ENCODE measurements at places on chromosomes 11 and 22.

DNA sequence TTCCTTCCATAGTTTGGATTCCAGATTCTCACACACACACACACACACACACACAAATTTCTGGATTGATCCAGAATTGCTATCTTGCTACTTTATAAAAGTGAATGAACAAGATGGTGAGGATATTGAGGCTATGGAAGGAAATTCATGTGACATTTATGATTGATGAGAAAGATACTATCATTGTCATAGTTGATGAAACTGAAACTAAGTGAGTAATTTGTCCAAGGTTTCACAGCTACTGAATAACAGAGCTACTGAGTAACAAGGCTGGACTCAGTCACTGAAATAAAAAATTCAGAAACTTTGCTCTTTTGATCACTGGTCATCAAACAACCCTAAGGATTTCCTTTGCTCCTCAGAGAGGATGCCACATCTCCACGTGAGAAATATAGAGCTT, 16.2 kb downstream of the OR5D16 start:
- DNase-seq = no peak

DNA sequence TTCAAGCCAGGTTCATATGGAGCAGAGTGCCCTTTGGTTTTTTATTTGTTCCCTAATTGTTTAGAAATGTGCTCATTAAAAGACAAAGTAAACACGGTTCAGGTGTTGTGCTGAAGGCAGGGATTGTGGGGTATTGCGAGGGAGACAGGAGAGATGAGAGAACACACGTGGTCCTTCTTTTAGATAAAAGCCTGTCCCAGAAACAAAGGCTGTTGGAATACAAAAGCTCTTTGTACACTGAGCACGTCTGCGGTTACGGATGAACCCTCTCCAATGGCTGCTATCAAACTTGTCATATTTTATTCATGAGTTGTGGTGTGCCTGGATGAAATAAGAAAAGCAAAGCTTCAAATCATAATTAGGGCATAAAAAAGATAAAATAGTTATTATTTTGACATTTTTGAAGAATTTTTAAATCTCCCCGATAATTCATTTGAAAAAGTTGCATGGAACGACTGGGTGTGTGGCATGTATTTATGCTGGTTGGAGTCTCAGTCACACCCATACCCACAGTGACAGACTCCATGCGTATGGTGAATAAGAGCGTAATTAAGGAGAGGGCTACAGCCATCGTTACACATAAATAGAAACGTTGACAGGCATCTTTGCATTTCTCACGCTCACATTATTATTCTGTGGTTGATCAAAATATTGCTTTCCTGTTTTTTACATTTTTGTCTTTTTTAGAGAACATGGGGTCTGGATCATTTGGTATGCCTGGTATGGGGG, 92.9 kb downstream of the NELL1 start:
- no peak for DNase-seq

DNA sequence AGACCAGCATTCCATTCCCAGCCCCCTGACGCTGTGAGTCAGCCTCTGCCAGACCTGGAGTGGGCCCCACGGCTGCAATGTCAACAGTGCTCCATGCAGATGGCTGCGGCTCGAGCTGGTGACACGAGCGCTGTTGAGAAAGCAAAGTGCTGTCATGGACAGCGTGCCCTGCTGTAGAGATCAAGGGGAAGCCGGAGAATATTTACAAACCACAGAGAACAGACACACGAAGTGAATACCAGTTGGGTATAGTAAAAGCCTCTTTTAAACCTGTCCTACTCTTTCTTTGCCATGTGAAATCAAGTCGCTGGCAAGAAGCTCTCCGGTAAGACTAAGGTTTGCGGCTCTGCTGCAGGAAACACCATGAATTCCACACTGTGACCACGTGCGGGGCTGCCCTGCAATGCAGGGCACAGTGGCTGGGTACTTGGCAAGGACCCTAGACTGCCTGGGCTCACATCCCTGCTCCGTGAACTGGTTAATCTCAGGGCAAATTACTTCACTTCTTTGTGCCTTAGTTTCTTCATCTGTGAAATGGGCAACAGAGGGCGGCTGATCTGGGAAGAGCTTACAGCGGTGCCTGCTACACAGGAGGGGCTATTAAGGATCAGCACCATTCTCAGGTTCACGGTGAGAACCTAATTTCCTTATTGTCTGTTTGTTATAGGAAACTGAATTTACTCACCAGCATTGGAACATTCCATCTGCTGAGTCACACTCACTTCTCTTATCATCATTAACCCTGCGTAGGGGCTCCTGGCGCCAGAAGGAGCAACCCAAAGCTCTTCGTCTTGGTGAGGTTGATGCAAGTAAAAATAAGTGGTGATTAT, 27.8 kb upstream of the ELFN2 start:
- DNase-seq = peak; percentile 28

GRCh38 chr11:47333886-47334443, 18.5 kb downstream of the MYBPC3 start:
- DNase-seq = no peak

- DNase-seq = no peak
These were observed 16.0 kb downstream of the PLCB3 start for GRCh38 chr11:64267207-64267945.

DNA sequence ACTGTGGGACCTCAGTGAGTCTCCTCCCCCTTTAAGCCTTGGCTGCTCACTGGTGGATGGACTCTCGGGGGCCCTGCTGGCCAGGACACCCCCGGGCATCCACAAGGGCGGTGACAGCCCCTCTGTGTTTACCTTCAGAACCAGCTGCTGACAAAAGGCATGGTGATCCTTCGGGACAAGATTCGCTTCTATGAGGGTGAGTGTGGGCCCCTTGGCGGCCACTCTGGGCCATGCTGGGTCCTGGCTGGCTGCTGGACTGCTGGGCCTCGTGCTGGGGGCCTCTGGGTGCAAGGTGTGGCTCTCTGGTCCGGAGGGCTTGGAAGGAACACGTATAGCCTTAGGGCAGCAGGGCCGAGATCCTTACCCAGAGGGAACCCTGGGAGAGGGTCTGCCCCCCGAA, 24.4 kb downstream of the PRR5 start:
- DNase-seq = no peak

DNA sequence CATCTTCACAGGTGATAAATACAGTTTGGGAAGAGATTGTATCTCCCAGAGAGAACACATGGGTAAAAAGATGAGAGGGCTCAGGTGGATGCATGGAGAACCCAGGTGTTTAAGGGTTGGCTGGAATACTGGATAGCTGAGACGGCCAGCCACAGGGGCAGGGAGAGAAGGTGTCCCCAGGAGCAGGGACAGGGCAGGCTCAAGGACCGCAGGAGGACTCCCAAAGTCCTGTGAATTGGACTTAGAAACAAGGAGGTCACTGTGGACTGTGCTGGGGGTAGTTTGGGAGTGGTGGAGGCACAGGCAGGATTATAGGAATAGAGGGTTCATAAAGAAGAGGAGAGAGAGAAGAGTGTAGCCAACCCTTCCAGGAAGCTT, 103.8 kb upstream of the PARVA start:
- no peak for DNase-seq

GRCh38 chr11:118224511-118225188, at the start of gene JAML:
TSS of gene JAML (minus strand) at chr11:118225011. CDS start at chr11:118214866, 10,145 bp downstream.
- DNase-seq = no peak

DNA sequence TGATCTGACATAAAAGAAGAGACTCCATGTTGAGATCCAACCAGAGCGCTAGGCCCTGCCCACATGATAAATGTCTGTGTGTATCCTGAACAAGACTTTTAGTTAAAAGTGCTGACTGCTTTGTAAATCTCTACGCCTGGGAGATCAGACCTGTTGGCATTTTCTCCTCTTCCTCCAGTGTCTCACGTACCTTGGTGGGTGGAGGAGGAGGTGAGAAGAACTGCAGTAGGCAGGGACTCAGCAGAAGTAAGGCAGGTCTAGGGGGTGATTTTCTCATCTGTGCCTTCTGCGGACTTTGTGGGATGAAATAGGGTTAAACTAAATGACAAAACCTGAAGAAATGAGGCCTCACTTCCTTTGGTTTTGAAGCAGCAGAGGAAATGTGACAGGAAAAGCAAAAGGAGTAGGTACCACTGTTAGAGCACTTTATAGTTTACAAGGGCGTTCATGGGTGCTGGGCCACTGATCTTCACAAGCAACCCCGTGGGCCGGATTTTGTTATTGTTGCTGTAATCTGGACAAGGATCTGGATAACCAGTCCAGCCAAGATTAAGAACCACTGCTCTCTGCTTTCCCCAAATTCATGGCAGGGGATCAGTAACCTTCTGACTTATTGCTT, 36.7 kb upstream of the PLET1 start:
- DNase-seq = no peak

DNA sequence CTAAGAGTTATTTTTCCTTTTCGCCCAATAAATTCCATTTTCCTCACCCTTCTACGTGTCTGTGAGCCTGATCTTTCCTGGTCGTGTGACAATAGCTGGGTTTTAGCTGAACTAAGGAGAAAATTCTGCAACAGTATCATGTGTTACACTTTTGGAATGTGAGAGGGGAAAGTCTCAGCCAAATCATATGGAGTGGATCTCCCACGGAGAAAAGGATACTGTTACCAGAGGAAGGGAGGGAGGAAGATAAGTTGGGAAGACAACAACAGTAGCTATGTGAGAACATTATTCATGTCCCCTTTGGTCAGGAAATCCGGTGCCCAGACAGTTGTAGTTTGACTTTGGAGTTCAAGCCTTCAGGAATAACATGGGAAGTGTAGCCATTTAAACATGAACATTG, 584.0 kb upstream of the RAG2 start:
- DNase-seq = no peak

GRCh38 chr11:96222102-96222501, 120.9 kb downstream of the MAML2 start:
- DNase-seq = peak; percentile 48

DNA sequence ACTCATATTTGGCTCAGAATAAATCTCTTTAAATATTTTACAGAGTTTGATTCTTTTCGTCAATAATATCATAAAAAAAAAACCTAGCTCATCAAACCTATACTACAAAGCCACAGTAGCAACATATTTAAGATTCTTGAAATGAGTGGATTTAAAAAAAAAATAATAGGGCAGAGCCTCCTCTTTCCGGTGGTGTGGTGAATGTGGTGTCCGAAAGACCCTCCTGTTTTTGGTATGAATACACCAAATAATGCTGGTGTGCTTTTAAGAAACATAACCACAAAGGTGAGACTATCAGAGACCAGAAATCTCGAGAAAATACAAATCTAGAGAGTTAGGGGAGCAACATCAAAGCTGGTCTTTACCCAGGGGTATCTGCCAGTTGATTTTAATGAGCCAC, 342.6 kb downstream of the TBC1D22A start:
- DNase-seq = no peak

- DNase-seq = peak; percentile 37
These were observed 162.1 kb upstream of the RASSF10 start for GRCh38 chr11:12846786-12847615.

- no peak for DNase-seq
These were observed 30.7 kb upstream of the TH start for GRCh38 chr11:2202071-2202899.

- DNase-seq = no peak
These were observed 49.3 kb downstream of the WNT11 start for GRCh38 chr11:76156971-76157427.

DNA sequence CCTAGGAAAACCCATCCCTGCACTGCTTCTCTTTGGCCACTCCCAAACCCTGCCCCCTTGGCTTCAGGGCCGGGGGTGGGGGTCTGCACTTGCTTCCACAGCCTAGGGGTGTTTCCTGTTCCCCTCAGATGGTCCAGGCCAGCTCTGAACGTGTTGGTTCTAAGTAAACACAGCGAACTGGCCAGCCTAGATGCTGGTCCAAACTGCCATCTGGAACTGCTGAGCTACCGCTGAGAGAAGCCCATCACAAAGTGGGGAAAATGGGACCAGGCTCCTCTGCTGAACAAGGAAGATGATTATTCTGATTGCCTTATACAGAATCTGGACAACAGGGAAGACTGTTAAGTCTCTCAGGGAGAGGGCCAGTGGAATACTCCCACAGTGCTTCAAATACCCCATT, 23.5 kb upstream of the YPEL1 start:
- no peak for DNase-seq

DNA sequence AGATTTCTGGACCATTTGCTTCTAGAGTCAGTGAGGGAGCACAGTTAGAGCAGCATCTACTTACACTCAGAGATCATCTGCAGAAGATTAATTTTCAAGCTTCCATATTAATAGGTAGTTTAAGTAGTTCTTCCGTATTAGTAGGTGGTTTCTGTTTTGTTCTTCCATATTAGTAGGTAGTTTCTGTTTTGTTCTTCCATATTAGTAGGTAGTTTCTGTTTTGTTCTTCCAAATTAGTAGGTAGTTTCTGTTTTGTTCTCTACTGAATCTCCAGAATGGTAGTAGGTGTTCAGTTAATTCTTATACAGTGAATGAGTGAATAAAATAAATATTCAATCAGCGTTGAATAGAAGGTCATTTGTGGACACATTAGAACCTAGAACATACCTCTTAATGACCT, 175.7 kb downstream of the TMEM135 start:
- no peak for DNase-seq

GRCh38 chr11:20474176-20474881, 86.8 kb downstream of the PRMT3 start:
- peak; percentile 22 for DNase-seq

- DNase-seq = no peak
These were observed 5.9 kb downstream of the SIAE start for GRCh38 chr11:124667601-124668000.

DNA sequence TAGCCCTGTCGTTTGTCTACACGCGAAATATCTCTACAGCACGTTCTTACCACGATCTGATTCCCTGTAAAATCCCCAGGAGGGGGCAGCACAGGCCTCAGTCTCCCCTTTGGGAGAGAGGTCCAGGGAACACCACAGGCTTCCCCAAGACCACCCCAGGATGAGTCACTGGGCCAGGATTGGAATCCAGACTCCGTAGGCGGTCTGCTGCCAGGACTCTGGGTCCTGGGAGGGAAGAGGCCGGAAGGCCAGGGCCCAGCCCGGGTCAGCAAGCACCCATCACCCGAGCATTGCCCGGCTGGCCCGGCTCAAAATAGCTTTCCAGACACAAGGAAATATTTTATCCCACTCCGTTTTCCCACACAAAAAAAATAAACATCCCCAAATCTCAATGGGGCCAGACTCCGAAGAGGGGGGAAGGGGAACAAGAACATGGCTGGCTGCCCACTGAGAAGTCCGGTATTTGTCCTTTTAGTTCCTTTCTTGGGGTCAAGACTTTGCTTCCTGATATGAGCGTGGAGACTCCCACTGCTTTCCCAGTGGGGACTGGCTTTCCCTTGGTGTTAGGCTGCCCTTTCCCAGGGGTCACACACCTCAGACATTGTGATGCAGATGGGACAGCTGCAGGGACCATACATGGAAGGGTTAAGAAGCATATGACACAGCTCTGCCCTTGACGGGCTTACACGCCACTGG, 91.3 kb downstream of the LRRC32 start:
- DNase-seq = peak; percentile 6

GRCh38 chr11:134052395-134052987, 16.4 kb upstream of the JAM3 start:
- no peak for DNase-seq

All from NCI-H82 (cell line).